ENCODE measurements at places on chromosomes 16 and 17.

DNA sequence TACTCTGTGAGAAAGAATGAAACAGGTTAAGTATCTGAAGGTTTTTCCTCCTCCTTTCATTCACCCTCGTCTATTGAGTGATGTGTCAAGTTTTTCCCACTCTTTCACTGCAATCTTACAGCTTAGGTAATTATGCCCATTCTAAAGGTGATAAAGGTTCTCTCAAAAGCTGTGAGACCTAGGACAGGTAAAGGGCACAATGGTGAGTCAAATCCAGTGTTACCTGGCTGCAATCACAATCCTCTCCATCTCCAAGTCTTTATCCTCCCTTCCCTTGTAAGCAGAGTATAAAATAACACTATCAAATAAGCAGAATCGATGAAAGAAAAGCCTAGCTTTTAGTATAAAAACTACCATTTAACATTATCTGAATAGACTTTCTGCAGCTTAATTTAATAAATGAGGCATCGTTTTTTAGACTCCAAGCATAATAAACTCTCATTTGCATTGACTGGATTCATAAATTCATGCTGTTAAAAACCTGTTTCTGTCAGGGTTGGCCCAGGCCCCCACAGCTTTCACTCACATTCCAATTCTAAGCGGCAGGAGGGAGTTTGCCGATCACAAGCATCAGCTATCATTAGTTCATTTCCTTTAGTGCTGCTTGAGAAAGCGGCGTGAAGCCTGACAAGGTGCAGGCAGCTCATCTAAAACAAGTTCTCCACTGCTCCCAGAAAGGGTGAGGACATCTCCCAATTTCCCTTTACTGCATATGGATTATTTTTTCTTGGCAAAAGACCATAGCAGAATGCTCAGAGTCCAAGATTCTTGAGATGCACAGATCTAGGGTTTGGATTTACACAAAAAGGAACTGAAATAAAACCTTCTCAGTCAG, 67.8 kb downstream of the CDH8 start:
- no peak for DNase-seq

GRCh38 chr17:56599566-56599965, 6.1 kb downstream of the NOG start:
- no peak for DNase-seq

DNA sequence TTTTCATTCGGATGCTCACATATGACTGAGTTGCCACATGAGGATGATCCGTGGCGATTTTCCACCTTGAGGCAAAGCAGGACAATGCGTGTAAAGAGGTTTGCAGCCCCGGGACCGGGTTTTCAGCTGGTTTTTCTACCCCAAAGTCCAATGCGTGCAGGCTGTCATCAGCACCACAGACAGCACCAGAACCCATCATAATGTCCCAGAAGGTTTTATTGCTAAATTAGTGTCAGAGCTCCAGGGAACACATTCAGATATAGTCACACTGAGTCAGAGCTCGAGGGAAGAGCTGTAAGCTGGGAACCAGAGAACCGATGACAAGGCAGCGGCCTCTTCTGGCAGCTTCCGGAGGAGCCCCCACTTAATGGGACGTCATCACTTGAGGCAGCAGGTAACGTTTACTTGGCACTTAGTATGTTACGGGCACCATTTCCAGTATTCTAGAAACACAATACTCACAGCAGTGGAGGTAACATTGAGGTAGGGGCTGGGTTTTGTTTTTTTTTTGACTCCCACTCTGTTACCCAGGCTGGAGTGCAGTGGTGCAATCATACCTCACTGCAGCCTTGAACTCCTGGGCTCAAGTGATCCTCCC, 8.9 kb upstream of the NAGPA start:
- no peak for DNase-seq

- DNase-seq, result no peak
These were observed 330.3 kb downstream of the SEC14L1 start for GRCh38 chr17:77470800-77471733.

- DNase-seq, result no peak
These were observed 107.3 kb downstream of the OR1D5 start for GRCh38 chr17:2955931-2956582.

- DNase-seq, result no peak
These were observed 38.8 kb downstream of the METRNL start for GRCh38 chr17:83118071-83118841.

DNA sequence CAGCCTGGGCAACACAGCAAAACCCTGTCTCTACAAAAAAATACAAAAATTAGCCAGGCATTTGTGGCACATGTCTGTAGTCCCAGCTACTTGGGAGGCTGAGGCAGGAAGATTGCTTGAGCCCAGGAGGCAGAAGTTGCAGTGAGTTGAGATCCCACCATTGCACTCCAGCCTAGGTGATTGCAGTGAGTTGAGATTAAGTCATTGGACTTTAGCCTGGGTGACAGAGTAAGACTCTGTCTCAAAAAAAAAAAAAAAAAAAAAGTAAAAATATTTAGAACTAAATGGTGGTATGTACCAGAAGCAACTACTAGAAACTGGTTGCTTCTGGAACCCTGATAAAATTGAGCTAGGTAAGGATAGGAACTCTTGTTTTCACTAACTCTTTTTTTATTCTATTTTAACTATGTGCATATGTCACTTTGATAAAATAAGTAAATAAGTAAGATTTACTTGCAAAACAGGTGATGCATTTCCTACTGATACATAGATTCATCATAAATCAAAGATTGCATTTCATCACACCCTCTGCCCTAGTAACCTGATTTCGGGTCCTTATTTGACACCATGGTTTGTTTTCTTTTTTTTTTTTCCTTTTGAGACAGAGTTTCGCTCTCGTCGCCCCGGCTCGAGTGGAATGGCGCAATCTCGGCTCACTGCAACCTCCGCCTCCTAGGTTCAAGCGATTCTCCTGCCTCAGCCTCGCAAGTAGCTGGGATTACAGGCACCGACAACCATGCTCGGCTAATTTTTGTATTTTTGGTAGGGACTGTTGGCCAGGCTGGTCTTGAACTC, 66.0 kb downstream of the USP32 start:
- DNase-seq, result no peak

- DNase-seq, result no peak
These were observed 6.3 kb upstream of the ABAT start for GRCh38 chr16:8668113-8668512.

DNA sequence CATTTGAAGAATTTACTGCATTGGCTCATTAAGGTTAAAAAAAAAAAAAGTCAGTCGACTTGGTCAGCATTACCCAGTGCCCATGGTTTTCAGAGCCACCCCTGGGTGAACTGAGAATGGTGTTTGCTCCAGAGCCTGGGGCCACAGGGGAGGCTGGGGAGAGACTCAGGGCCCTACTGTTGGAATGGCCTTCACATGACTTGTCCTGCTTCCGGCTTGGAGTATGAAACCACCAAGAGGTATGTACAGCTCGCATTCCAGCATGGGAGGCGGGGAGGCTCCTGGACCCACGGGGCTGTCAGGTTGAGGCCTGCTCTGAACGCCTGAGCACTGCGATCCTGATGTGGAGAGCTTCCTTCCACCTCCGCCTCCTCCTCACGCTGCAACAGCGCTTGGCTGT, 36.8 kb downstream of the MSI2 start:
- DNase-seq, result no peak

- no peak for DNase-seq
These were observed 18.1 kb upstream of the TMEM132E start for GRCh38 chr17:34561328-34561727.

- no peak for DNase-seq
These were observed 93.6 kb upstream of the NOG start for GRCh38 chr17:56499799-56500388.

GRCh38 chr16:27020031-27020430, 46.7 kb upstream of the C16orf82 start:
- DNase-seq, result no peak

- no peak for DNase-seq
These were observed 16.9 kb upstream of the GLIS2 start for GRCh38 chr16:4298761-4299522.

GRCh38 chr16:51236583-51236982, 85.5 kb upstream of the SALL1 start:
- DNase-seq, result no peak

- no peak for DNase-seq
These were observed 103.5 kb downstream of the HIC1 start for GRCh38 chr17:2158396-2158780.

- no peak for DNase-seq
These were observed 49.3 kb downstream of the N4BP1 start for GRCh38 chr16:48560692-48561091.

- no peak for DNase-seq
These were observed 18.4 kb upstream of the CORO6 start for GRCh38 chr17:29640981-29641642.

- DNase-seq, result no peak
These were observed 113.7 kb downstream of the ABCC6 start for GRCh38 chr16:16109453-16110110.

- no peak for DNase-seq
These were observed 22.8 kb downstream of the ITGB3 start for GRCh38 chr17:47276444-47276843.

DNA sequence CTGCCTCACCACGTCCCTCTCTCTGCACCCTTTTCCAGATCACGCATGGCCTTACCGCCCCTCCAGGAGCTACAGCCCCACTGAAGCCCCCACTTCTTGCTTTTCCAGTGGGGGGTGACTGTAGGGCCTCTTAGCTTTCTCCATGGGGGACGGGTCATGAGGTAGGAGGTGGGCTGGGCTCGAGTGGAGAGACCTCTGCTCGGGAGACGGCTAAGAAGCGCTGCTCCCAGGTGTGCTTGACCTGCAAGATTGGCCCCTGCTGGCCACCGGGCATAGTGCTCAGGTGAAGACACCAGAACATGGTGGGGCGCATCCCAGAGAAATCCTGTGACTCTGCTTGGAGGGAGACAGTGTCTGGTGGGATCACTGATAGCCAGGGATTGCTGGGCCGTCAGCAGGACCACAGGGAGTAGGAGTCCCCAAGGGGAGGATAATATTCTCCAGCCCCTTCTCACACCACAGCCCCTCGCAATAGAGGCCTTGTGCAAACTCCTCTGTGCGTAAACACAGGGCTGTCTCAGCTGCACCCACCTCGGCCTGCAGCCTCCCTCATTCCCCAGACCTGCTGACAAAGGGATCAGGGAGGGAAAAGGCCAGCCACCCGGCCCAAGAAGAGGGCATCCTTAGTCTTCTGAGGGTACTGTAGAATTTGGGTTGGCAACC, 8.9 kb upstream of the GALK1 start:
- DNase-seq, result no peak

DNA sequence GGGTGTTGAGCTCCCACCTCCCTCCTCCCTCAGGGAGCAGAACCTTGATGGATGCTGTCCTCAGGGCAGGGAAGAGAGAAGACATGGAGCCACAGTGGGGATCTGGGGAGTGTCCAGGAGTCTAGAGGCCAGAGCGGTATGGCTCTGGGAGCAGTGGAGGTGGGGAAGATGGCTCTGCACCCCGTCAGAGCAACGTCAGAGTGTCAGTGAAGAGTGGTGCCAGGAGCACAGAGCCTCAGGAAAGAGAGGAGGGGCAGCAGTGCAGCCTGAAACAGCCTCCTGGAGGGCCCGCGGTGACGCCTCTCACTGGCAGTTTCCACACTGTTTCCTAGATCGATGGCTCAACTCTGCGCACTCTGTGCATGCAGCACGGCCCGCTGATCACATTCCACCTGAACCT, 23.2 kb upstream of the SLC5A11 start:
- DNase-seq, result no peak

DNA sequence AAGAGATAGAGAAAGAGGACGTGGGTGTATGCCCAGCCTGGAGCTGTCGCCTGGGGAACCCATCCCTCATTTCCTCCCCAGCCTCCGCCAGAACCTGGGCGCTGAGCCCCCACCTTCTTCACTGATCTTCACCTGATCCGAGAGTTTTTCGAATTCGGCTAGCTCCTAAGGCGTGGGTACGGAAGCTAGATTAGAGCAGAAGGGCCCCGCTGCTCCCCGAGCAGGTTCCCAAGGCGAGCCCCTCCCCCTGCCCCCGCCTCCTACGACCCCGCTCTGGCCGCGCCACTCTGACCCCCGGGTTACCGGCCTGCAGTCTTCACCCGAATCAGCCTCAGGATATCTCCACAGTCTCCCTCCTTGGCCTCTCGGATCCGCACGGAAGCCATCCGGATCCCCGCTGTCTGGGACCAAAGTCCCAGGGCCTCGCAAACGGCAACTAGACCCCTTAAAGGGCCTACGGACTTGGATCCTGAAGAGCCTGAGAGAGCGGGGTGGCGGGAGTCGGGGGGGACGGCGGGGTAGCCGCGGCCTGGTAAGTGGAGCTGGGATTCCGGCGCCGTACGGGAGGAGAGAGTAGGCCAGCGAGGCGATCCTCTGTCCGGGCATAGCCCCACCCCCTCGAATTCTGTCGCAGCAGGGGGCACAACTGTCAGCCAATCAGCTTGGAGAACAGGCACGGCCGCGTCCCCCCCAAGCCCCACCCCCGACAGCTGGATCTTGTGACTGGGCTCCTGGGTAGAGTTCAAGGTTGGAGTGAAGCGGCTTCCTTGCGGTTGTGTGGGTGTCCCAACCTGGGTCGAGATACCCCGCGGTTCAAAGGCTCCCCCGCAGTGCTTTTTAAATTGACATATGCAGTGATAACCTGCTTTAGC, at the start of gene SAT2:
SAT2 (minus strand) TSS at position 572 of the 872 bp plus-strand sequence; CDS start at position 386, 186 bp downstream.
- peak; percentile 82 for DNase-seq

DNA sequence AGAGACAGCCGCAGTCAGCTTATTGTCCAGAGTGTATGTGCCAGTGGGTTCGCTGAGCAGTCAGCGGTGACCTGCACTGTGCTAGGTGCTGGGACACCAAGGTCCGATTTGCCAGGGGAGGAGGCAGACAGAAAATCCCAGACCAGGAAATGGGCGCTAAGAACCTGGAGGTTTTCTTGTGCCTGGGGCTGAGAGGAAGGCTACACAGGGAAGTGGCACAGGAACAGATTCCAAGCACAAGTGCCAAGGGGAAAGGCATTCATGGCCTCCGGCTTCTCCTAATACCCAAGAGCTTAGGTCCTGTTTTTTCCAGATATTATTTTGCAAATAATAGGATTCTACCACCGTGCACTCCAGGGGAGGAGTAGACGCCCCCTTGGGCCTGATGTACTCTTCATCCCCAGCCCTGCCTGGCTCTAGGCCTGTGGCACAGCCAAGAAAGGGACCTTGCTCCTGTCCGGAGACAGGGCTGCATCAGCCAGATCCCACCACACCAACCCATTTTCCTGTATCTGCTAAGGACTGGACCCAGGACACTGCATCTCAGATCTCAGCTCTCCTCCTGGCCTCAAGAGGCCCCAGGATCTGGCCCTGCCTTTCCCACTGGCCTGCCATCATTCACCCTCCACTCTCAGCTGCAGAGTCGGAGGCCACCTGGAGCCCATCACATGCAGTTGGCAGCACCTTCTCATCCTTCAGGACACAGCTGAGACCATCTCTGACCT, 187.2 kb downstream of the NTN1 start:
- no peak for DNase-seq

GRCh38 chr17:61352781-61353491, 46.7 kb upstream of the TBX2 start:
- DNase-seq, result no peak
